NCI-H2171 treated with DMSO at 0.1 percent for 48 hours (cell line): ENCODE measurements at places on chromosomes 2 and 18.
A peak's percentile ranks its signal among the peaks of the same experiment; 100 is the strongest.

DNA sequence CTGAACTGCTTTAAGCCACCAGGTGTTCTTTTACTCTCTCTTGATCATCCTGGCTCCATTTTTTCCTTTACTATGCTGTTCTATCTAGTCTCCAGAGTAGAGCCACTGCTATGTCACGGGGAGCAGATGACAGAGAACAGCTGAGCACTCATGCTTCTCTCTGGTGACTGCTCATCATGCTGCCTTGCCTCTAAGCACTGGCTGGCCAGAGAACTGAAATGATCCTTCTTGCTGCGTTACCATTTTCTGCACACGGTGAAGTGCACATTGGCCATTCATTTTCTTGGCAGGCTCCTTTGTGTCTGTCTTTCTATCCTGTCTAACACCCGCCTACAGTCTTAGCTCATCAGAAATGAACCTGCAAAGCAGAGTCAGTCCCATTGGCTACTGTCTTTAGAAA lies 86.0 kb downstream of the KCTD1 start:
- DNase-seq = no peak

- no peak for DNase-seq
Observed at GRCh38 chr2:145751629-145752028, 1231.7 kb upstream of the ZEB2 start.

DNA sequence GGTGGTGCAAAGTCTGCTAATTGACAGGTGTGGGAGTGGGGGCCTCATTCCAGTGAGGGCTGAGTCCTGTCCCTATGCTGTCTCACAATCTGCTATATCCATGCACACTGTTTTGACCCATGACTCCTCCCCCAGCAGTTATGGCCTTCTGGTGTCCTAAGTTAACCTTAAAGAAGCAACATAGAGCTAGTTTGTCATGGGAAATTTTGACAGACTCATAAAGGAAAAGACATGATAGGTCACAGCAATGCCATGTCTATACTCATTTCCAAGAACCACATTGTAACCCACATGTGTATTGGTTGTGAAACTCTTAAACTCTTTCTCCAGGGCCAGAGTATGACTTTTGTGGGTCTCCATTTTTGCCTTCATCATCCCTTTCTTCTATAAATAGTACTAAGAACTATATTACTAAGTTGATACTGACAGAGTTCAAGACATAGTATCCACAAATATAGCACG lies 78.2 kb upstream of the SLC1A4 start:
- DNase-seq = no peak

GRCh38 chr2:124756048-124756447 lies 731.0 kb downstream of the CNTNAP5 start:
- DNase-seq = no peak

- DNase-seq = peak; percentile 54
Observed at GRCh38 chr2:18788592-18788991, 199.2 kb upstream of the NT5C1B start.

DNA sequence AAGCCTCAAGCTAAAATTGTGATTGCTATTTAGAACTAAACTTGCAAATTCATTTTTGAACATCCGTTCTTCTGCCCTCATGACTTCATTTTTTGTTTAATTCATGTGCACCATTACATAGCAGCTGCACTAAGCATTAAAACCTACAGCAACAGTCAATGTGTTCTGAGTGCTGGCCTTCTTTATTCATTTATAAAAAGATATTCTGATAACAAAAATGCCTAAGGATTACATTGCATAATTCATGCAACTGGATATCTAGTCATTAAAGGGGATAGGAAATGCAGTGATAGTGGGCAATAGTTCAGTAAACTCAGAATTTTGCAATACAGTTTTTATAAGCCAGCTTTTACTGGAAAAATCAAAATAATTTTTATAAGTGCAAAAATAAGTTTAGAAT lies 294.4 kb upstream of the EPC2 start:
- DNase-seq = no peak

GRCh38 chr2:68466778-68467076 lies 367 bp downstream of the FBXO48 start:
- no peak for DNase-seq

GRCh38 chr2:218013289-218013688 lies 10.5 kb upstream of the TNS1 start:
- DNase-seq = no peak

DNA sequence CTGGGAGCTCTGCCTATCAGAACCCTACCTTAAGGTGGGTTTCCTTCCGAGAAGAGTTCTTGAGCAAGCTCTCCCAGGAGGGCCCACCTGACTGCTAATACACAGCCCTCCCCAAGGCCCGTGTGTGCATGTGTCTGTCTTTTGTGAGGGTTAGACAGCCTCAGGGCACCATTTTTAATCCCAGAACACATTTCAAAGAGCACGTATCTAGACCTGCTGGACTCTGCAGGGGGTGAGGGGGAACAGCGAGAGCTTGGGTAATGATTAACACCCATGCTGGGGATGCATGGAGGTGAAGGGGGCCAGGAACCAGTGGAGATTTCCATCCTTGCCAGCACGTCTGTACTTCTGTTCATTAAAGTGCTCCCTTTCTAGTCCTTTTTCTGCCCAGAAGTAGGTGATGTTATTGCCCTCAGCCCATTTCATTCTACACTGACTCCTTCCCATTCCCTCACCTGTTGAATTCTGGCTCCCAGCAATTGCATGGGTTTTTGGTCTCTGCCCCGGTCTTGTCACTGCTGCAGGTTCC lies 6.5 kb downstream of the TMEM37 start:
- no peak for DNase-seq

DNA sequence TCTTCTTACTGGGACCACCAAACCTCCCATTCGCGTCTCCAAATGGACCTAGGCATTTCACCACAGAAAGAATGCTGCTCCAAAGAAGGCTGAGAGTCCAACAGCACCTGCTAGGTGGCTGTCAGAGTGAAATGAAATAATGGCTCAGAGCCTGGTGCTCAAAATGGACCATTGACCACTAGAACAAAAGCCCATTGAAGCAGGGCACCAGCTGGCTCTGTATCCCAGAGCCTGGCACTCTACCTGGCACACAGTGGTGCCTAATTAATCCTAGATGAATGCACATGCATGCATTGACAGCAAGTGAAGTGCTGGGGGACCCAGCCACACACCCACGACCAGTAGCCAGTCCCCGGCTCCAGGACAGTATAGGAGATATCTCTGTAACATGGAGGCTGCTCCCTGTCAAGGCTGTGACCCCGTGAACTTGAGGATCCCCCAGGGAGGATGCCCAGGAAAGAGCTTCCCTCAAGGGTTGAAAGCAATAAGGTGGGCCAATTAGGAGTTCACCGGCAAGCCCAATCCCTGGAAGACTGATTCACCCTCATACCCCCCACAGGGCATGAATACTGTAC lies 261.3 kb downstream of the TNS1 start:
- DNase-seq = no peak

DNA sequence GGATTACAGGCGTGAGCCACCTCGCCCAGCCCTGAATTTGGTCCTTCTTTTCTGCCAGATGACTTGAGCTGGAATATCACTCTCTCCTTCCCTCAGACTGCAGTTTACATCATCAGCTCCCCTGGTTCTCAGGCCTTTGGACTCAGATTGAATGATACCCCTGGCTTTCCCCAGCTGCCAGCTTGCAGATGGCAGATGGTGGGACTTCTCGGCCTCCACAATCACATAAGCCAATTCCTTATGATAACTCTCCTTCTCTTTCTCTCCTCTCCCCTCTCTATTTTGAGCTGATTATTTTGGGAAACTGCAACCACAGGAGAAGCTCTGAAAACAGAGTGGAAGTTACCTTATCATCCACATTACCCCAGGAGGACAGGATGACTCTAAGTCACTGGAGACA lies 33.4 kb upstream of the ATP8B1 start:
- peak; percentile 89 for DNase-seq

- peak; percentile 72 for DNase-seq
Observed at GRCh38 chr18:41096504-41096903, 858.5 kb upstream of the PIK3C3 start.

- no peak for DNase-seq
Observed at GRCh38 chr2:69180227-69180626, 167.2 kb downstream of the ANTXR1 start.

DNA sequence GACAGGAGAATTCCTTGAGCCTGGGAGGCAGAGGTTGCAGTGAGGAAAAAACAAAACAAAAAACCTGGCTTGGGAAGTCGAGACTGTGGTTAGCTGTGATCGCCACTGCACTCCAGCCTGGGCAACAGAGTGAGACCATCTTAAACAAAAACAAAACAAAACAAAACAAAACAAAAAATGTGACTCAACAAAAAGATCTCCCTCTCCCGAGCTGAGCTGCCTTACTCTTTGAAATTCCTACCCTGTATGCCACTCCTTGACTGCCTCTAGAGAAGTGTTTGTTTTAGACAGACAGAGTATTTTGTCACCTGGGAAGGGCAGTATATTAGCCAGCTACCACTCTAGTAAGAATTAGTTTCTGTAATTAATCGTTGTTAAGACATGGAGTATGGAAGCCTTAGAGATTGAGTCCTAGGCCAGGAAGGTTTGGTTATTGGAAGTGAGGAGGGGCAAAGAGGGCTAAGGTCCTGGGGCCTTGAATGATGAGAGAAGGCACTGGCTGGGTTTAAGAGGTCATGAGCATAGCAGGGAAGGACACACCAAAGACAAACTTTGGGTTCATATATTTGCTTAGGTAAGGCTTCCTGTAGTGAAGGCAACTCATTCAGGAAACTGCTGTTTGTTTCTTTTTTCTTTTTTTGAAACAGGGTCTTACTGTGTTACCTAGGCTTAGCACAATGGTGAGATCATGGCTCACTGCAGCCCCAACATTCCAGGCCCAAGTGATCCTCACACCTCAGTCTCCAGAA lies 56.0 kb downstream of the HAUS1 start:
- no peak for DNase-seq

DNA sequence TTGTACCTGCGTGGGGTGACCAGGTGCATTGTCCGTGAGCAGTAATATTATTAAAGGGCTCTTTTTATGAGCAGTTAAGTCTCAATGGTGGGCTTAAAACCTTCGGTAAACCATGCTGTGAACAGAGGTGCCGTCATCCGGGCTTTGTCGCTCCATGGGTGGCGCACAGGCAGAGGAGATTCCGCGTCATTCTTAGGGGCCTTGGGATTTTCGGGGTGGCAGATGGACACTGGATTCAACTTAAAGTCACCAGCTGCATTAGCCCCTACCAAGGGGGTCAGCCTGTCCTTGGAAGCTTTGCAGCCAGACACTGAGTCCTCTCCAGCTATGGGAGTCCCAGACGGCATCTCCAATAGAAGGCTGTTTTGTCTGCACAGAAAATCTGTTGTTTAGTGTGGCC lies 107.7 kb downstream of the NFATC1 start:
- no peak for DNase-seq

- no peak for DNase-seq
Observed at GRCh38 chr2:164954954-164955701, at the start of gene SLC38A11. SLC38A11 (minus strand) TSS chr2:164955525; CDS start chr2:164955247, 278 bp downstream.

DNA sequence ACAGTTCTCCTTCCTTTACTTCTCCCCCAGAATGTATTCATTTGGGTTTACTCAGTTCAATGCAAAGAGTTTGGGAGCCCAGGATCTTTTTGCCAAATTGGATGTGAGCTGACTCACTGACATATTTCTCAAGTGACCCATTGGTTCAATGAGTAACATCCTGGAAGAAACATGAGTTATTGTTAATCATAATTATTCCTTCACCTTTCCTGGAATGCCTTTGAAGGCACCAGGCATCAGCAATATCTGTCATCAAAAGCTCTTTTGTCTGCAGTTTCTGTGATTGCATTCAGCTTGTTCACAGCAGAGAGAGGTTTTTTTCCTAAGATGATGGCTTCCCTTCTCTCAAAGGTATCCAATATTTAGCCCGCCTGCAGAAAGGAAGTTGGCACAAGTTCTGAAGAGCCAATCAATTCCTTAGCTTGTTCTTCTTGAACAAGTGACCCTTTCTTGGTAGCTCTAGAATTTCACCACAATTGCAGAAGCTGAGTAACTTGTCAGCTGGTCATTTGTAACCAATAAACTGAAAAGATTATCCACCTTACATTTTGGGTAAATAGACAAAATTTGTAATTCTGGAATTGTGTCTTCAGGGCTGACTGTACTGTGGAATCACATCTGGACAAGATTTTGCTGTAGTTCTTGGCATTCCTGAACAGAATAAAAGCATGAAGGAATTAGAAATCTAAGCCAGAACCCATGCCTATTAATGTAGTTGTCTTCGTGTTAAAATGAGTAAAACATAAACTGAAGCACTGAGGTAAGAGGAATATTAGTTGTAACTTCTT lies 72.2 kb upstream of the TMEM17 start:
- no peak for DNase-seq

DNA sequence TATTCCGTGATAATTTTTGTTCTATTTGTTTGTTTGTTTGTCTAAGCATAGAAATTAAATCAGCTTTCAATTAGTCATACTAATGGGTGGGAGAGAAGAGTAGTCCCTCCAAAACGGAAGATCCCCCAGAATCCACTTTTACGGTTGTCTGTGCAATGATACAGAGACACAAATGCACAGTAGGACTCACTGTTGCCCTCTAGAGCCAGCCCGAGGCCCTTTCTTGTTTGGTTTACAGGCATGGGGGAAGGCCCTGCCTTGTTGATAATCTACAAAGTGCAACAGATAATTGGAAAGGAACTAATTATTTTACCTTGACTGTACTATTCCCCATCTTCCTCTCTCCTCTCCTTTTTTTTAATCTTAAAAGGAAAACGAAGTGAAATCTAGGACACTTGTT lies 121.1 kb downstream of the ACOXL start:
- DNase-seq = peak; percentile 19

DNA sequence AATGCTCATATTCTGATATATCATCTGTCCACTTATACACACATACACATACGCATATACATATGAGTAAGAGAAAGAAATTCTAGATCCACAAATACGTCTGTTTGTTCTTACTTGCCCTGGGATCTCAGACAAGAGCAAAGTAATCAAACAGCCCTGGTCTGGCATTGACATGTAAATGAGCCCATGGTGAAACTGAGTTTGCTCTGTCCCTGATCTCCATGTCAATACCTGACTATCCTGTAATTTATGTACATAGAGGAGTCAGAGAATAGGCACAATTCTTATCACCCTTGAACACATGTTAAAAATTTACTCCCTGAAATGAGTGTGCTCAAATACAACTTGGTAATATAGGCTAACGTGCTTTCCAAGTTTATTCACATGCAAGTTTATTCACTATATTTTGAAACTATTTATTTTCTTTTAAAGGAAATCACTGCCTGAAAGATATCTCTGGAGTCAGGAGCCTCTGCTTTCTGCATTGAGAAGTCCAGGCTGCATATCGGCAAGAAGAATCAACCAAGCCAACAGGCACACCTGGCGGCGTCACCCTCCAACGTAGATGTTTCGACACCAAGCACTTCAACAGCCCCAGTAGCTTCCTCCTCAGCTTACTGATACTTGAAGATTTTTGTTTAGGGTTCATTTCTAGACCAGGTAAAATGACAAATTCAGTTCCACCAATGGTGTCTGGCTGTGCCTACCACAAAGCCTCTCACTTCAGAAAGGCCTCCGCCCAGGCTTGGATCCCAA lies 100.6 kb downstream of the CMPK2 start:
- no peak for DNase-seq

DNA sequence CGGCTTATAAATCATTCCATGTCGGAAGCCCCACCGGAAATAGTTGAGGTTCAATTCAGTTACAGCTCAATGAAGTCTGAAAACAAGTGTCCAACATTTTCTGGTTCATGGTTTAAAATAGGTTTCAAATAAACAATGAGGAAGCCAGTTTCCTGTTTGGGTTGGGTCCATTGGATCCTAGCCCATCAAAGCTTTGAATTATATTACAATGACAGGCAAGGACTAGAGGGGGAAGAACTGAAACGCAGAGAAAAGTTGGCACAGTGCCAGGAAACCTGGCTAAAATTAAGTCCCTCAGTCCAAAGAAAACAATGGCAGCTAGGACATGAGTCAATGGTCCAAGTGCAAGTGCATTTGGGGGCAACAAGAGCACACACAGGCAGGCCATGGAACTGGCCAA lies 32.0 kb downstream of the SLC14A1 start:
- DNase-seq = no peak

GRCh38 chr2:3214065-3214464 lies 163.6 kb downstream of the EIPR1 start:
- no peak for DNase-seq
